ENCODE measurements at places on chromosomes 7 and 10.

GRCh38 chr10:70323138-70323696 lies 39.4 kb upstream of the NPFFR1 start:
- no peak for DNase-seq

DNA sequence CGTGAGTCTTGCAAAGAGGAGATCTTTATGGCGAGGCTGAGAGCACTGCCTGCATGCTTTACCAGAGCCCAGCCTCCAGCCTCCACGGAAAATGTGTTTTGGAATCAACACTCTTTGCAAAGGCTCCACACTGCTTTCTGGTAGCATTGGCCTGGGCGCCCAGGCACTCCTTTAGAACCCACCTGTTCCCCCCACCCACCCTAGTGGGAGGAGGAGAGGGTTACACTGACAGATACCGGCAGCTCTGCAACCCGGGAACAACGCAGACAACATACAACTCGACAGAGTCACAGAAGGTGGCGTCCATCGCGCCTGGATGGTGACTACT lies 5.5 kb upstream of the MNX1 start:
- no peak for DNase-seq

DNA sequence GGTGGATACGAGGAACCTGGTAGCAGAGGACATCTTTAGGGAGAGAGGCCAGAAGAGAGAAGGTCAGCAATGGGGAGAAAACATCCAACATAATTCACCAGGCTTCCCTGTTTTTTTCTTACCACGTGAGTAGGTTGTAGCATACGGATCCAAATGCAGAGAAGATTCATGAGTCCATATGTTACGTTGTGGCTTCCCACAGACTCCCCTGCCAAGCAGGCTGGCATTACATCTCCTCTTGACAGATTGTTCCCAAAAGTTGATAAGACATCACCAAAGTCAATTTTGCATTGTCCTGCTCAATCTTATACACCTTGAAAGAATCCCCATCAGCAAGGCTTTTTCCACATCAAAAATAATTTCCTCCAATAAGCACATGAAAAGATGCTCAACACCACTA lies 39.7 kb downstream of the DRGX start:
- no peak for DNase-seq

GRCh38 chr10:86285136-86285790 lies 81.3 kb downstream of the GRID1 start:
- no peak for DNase-seq

DNA sequence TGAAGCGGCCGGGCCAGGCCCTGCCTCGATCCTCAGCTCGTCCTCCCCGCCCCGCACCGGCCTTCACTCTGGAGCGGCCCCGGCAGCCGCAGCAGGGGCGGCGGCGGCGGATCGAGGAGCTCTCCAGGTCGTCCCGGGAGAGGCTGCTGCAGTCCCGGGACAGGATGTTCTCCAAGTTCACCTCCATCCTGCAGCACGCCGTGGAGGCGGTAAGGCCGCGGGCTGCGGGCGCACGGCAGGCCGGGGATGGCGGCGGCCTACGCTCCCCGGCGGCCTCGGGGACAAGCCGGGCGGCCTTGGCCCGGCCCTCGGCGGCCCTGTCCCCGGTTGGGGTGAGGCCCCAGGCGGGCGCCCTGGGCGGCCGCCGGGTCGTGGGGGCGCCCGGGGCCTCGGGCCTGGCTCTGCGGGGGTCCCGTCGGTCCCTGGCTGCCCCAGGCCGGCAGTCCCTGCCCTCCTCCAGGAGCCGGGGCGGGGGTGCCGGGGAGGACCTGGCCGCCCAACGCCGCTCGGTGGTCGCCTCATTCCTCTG lies 399 bp downstream of the FHIP2A start:
- no peak for DNase-seq

DNA sequence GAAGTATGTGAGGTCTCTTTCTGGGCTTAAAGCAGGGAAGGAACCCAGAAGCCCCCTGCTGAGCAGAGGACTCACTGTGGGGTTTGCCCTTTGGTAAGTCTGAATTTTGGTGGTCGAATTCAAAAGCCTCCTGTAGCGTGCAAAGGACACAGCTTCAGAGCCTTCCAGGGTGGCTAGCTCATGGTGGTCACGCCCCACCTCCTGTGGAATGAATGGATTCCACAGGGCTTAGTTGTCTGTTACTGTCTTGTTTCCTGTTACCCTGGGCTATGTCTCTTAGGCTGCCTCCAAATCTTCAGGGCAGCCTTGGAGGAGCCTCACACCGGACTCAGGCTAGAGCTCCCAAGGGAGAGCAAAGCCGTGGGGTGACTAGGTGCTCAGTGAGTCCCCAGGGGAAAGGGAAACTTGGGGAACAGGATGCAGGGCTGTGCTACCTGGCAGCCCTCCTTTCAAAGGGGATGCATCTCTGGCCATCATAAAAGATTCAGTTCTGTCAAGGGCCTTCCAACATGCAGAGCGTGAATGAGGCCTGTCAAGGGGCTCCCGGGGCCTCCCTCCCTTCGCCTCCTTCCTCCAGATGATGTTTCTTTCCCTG lies 211.7 kb downstream of the CCSER2 start:
- DNase-seq, result no peak

- DNase-seq, result no peak
Observed at GRCh38 chr7:7709291-7709690, 9.1 kb downstream of the RPA3 start.

- DNase-seq, result no peak
Observed at GRCh38 chr10:101394524-101395133, 40.7 kb downstream of the BTRC start.

GRCh38 chr10:131657985-131658330 lies 242.8 kb upstream of the PPP2R2D start:
- no peak for DNase-seq

DNA sequence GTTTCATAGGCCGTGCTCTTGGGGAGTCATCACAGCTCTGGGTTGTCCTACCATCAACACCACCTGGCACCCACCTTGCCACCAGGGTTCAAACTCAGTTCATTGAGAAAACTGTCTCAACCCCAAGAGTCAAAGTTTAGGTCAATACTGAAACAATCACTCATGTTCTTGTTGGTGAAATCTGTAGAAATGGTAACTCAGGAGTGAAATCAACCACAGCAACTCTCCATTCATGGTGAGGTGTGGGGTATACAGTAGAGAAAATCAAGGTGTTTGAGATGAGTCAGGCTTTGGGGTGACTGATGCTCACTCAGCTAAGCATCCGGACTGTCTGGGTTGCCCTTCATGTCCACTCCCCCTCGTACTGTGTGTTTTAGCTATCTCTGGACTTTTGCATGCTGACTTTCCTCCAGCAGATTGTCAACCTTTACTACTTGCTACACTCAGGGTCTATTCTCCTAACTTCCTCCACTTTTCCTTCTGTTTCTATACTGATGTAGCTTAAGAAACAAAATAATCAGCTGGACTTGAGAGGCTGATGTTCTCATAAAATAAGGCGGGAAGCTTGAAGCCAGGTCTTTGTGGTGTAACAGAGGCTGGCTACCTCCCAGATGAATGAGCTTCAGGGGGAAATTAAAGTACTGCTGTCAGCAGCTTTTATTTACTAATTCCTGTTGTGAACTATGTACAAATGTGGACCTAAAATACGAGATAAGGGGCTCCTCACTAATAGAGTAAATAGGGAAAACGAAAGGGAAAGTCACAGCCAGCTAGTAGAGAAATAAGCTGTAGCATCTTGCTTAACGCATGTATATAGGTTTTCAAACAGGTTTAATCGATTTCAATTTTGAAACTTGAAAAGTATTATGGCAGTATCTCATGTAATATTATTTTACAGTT lies 173.6 kb upstream of the AKR1E2 start:
- DNase-seq, result no peak

DNA sequence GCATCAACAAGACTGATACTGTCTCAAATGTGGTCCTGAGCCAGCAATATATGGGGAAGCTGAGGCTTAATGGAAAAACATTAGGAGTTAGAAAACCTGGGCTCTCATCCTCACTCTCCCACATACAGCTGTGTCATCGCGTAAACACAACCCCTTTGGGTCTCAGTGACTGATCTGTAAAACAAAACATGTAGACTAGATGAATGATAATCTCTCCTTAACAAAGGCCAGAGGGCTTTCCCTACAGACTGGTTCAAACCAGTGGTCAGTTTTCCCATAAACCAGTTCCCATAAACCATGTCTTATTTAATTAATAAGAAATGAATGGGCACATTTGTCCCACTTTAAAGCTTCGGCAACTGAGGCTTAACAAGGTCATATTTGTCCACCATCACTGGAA lies 48.1 kb downstream of the OSBPL3 start:
- DNase-seq, result no peak

- DNase-seq, result no peak
Observed at GRCh38 chr7:7242899-7243298, 60.6 kb downstream of the C1GALT1 start.

DNA sequence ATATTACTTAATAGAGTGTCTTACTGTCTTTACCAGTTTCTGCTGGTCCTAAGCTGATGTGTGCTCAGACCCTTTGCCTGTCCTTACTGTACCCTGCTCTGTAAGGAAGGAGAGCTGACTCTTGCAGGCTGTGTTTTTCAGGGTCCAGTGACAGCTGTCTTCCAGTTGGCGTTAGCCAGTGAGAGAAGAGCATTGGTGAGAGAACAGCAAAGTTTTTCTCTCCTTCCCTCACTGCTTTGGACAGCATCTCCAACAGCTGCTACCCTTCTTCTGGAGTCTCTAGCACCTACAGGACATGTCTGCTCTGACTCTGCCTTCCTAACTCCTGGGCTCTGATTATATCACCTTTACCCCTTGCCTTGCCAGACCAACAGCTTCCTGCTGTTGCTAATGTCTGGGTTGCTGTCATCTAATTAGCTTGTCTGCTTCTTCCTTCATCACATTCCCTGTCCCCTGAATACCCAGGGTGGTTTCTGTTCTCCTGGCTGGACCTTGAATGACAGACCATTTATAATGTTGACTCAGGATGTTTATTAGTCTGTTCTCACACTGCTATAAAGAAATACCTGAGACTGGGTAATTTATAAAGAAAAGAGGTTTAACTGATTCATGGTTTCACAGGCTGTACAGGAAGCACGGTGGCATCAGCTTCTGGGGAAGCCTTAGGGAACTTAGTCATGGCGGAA lies 23.5 kb upstream of the PANK1 start:
- DNase-seq, result no peak

DNA sequence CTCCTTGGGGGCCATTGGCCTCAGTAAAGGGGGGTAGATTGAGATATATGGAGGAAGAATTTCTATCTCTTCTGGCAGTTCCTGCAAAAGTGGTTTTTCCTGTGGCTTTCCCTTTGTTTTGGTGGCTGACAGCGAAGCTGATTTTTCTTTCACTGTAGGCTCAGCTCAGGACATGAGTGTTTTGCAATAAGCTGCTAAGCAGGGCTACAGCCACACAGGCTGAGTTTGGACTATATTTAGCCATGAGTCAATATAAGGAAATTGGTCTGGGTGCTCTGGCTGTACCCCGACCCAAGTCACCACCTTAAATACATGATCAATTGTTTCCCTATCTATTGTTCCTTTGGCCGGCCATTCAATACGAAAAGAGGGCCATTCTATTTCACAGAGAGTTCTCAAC lies 212.7 kb upstream of the KCND2 start:
- peak; percentile 37 for DNase-seq

DNA sequence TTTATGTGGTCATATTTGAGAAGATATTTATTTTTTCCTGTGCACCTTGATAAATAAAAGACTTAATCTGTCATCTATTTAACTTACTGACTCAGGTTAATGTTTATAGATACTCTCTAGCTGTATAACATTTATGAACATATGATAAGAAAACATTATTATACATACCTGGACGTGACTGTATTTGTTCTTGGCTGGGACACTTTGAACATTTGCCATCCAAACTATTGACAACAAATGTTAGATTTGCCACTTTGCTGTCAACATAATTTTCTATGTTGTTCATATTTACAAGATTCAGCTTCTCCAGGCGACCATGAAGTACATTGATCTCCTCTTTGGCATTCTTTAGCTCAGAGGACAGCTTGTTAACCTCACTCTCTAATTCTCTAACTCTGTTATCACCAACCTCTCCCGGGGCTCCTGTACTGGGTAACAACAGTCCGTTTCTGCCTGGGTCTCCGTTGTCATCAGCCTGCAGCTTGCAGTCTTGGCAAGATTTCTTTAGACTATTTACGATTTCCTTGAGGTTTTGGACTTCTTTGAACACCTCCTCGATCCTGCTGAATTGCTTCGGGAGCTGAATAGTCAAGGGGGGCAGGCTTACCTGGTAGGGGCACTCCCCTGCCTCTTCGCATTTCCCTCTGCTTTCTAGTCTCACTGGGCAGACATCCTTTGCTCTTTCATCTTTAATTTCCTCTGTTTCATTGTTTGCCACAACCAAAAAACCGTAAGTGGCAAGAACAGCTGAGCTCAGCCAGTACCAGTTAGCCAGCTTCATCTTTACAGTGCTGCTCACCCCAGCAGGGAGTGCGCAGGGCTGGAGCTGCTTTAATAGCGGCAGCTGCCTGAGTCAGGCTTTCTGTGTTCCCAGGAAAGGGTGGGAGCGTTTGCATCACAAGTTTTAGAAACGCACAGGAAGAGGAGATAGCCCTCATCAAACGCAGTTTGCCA lies at the start of gene FGL2:
Gene FGL2, minus strand, starts transcription at position 807 of the 954 bp plus-strand sequence. Its CDS starts 26 bp downstream, at position 781.
- DNase-seq, result no peak

GRCh38 chr10:124672181-124672638 lies 72.0 kb downstream of the FAM53B start:
- DNase-seq, result no peak

DNA sequence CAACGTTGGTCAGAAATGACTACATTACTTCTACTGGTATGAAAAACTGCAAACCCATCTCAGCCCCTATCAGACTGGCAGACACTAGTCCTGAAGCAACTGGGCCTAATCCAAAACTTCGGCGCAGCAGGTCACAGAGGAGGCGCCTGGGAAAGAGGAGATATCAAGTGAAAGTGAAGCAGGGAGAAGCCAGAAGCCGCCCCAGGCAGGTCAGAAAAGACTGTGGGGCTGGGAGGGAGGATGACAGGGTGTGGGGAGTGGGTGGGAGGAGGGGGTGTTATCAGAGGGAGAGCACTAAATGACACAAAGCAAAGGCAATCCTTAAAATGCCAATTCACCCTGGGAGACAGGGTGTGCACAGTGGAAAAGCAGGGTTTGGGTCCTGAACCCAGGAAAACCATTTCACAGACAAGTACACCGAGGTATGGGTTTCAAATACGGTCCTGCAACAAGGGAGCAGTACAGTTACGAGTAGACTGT lies 731 bp downstream of the CHCHD3 start:
- peak; percentile 31 for DNase-seq

DNA sequence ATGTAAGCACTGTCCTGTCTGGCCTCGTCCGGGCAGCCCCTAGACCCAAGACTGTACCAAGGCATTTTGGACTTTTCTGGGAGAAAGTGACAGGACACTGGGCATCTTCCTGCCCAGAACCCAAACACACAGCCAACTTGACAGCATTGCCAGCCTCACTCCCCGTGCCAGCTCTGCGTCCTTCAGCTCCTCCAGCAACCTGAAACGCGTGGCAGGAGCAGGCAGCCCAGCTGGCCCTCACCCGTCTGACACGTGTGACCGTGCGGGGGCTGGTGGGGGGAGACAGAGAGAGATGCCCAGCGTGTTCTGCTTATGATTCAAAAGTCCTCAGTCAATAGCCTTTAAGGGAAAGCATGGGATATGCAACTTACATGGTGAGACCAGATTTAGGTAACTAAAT lies 50.3 kb upstream of the SLC29A3 start:
- no peak for DNase-seq

Data from KBM-7 (cell line).